ENCODE measurements at places on chromosomes 11 and 22.

GRCh38 chr22:46158283-46158682 is 8.0 kb downstream of the PPARA start:
- no peak for DNase-seq

- no peak for DNase-seq
These were observed 89.5 kb downstream of the RNF169 start for GRCh38 chr11:74838188-74838587.

GRCh38 chr22:29148826-29149225 is 56.9 kb upstream of the EMID1 start:
- DNase-seq: no peak

GRCh38 chr11:2143477-2143798 is 4.2 kb upstream of the IGF2 start:
- no peak for DNase-seq

- DNase-seq: no peak
These were observed 56.5 kb upstream of the ARHGAP32 start for GRCh38 chr11:129248618-129249017.

GRCh38 chr11:103520792-103521191 is 411.6 kb downstream of the DYNC2H1 start:
- DNase-seq: no peak

DNA sequence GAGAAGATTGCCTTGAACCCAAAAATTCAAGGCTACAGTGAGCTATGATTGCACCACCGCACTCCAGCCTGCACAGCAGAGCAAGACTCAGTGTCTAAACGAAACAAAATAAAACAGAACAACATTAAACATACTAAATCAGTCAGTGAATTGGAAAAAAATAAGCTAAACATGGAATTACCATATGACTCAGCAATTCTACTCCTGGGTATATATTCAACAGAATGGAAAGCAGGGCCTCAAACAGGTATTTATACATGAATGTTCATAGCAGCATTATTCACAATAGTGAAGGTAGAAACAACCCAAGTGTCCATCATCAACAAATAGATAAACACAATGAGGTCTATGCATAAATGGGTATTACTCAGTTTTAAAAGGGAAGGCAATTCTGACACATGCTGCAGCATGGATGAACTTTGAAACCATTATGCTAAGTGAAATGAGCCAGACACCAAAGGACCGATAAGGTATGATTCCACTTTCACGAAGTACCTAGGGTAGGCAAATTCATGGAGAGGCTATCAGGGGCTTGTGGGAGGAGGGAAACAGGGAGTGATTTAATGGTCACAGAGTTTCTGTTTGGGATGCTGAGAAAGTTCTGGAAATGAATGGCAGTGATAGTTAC is 15.5 kb downstream of the NTM start:
- no peak for DNase-seq

GRCh38 chr11:86699040-86699791 is 26.8 kb upstream of the ME3 start:
- no peak for DNase-seq

DNA sequence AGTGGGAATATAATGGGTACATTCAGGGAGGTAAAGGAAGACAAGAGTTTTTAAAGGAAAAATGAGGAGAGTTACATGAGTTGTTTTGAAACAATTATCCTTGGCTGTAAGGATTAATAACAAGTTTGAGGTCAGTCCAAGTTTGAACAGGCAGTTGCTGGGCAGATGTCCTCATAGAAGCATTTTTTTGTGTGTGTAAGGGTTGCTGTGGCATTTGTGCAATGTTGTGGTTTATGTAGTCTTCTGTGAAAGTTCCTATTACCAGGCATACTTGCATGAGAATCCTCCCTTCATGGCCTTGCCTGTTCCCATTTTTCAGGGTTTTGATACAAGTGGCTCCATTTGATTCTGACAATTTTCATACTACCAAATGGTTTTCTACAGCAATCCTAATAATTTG is 400.2 kb downstream of the KCNA4 start:
- no peak for DNase-seq

DNA sequence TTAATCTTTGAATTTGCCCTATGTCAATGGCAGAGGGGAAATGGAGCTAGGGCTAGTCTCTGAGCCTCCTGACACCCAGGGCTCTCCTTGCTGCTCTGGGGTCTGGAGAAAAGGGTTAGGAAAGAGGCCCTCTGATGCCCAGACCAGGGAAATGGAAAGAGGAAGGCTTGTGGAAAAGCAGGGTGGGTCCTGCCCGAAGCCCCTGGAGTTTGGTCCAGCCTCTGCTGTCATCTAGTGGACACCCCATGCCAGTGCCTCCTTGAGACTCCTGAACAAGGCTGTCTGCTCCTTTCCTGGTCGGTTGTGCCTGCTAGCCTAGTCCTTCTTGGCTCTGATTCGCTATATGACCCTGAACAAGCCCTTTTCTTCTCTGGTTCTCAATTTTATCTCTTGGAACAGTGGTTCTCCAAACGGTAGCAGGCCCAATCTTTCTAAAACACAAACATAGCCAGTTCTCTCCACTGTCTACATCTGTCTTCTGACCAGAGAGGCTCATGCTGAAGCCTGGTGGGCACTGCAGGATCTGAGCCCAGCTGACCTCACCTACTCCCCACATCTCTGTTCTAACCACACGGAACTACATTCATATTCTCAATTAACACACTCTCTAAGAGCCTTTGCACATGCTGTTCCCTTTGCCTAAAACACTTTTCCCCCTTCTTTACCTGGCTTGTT is 8.8 kb upstream of the PLA2G3 start:
- DNase-seq: peak; percentile 21

DNA sequence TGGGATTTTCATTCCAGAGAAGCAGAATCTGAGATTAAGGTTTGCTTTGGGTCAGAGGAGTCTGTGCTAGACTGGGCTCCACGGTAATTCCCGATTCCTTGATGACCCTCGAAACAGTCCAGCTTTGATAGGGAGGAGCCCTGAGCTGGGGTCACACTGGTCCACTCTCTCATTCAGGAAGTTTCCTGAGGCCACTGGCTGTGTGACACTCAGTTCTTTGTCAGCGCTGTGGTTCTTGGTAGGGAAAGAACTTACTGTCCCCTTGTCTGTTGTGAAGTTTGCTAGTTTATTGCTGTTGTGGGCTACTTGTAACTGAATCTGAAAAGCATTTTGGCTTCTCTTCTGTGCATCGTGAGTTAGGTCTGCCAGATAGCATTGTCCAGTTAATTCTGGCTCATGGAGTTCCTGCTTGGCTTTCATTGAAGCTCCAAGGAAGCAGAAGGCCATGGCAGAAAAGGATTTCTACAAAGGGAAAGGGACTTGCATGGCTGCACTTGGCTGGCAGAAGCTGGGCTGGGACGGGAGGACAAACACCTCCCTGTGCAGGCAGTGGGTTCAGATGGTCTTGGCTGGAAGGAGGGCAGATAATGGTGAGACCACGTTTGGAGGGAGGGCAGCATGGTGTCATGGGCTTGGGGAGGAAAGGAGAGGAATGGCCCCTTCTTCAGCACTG is 23.3 kb downstream of the BCR start:
- no peak for DNase-seq

DNA sequence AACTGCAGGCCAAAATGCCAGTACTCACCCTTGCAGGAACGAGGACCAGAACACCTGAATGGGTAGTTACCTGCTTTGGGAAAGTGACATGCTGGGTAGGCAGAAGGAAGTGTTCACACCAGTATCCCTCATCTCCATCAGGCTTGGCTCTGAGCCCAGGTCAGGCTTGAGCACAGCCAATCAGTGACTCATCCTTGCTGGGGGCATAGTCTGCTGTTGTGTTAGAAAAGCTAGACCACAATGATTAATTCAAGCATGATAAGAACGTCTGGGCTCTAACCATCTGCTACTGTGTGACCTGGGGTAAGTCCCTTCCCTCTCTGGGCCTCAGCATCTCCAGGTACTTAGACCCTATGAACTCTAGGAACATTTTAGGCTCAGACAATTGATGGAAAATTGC is 450.4 kb downstream of the MIAT start:
- peak; percentile 85 for DNase-seq

GRCh38 chr11:134502153-134502550 is 90.1 kb upstream of the B3GAT1 start:
- no peak for DNase-seq

GRCh38 chr11:119450590-119451326 is 27.8 kb upstream of the THY1 start:
- DNase-seq: no peak

- no peak for DNase-seq
These were observed 48.8 kb upstream of the TOP3B start for GRCh38 chr22:22031183-22031945.

DNA sequence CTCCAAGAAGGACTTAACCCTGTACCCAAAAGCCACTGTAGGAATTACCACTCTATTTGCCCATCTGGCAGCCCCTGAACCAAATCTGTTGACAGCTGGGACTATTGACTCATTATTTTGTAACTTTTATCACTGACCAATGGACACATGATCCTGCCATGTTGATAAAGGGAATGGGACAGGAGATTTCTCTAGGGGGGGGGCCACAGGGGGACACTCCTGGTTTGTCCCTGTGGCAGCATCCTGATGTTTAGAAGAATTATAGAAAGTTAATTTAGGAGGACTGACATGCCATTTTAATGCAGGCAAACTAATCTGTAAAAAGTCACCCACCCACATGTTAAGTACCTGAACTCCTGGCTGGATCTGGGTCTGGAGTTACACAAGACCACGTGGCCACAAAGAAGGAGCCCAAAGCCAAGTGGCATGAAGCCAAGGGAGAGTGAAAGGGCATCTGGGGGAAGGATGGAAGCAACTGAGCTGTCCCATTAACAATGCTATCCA is 558.1 kb downstream of the ETS1 start:
- no peak for DNase-seq

- DNase-seq: no peak
These were observed 44.9 kb downstream of the AAMDC start for GRCh38 chr11:77865805-77866204.

Measured in SW 1271 (cell line).